CD4-positive, alpha-beta memory T cell (primary cell): ENCODE measurements at places on chromosomes 13 and 19. TPM values are rescaled to one million over a fixed set of nuclear protein-coding genes. Genes with fewer than 3 reads are reported as not detected.

GRCh38 chr13:45456196-45456972, 8.4 kb upstream of the COG3 start:
- H3K4me1 ChIP-seq: no peaks in the 10 kb centered on the region
- H3K4me3 ChIP-seq: no peak overlapping the region
- H3K27ac ChIP-seq: no peak overlapping the region
- H3K27me3 ChIP-seq: no peaks in the 10 kb centered on the region
- DNase-seq: no peak
- H3K36me3 ChIP-seq: no peaks in the 10 kb centered on the region

DNA sequence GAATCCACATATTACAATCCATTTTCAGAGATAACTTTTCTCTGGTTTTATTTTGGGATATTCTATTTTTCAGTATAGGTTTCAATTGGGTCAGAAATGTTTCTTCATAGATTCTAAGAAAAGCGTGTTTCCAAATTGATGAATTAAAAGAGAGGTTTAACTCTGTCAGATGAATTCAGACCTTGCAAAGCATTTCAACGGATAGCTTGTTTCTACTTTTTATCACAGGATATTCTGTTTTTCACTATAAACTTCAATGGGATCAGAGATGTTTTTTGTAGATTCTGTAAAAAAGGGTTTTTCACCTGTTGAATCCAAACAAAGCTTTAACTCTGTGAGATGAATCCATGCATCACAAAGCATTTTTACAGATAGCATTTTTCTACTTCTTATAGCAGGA, 1498.1 kb downstream of the UQCRFS1 start:
- H3K4me3 ChIP-seq: no peak overlapping the region
- DNase-seq: no peak
- H3K36me3 ChIP-seq: no peaks in the 10 kb centered on the region
- no peak overlapping the region for H3K27ac ChIP-seq

DNA sequence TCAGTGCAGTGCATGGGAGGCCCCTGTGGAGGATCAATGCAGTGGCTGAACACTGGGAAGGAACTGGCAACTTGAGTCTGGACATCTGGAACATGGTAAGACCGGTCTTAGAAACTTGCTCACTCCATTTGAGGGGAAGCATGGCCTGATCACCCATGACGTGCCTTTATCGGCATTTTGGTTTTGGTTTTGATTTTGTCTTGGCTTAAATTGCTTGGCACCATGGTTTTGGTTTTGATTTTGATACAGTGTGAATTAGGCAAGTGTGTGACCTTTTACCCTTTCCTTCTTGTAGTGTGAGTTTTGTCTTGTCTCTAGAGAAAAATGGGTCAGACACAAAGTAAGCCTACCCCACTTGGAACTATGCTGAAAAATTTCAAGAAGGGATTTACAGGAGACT, 77.3 kb downstream of the ZNF486 start:
- H3K36me3 ChIP-seq: no peaks in the 10 kb centered on the region
- H3K27me3 ChIP-seq: no peaks in the 10 kb centered on the region
- peak overlapping the region; percentile 11 for H3K4me3 ChIP-seq
- H3K27ac ChIP-seq: no peak overlapping the region
- DNase-seq: peak; percentile 26

GRCh38 chr13:59744747-59745391, 418.9 kb downstream of the DIAPH3 start:
- H3K4me3 ChIP-seq: no peak overlapping the region
- no peaks in the 10 kb centered on the region for H3K27me3 ChIP-seq
- H3K27ac ChIP-seq: no peak overlapping the region
- no peaks in the 10 kb centered on the region for H3K4me1 ChIP-seq

DNA sequence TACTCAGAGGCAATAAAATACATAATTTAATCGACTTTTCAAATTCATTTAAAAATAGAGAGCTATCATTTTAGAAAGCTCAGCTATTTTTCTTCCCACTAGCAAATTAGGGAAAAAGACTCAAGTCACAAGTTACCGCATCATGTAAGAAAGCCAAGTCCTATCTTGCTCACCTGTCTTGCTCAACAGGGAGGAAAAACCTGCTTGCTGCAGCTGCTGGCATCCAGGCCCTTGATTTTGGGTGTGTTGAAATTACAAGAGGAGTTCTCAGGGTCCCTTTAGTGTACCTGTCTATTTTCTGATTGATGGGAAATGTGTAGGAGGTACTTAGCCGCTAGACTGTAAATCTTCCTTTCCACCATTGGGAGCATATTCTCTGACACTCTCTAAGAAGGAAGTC, 22.2 kb downstream of the SLC10A2 start:
- H3K4me3 ChIP-seq: no peak overlapping the region
- H3K4me1 ChIP-seq: no peaks in the 10 kb centered on the region
- no peak overlapping the region for H3K27ac ChIP-seq
- DNase-seq: no peak
- no peaks in the 10 kb centered on the region for H3K36me3 ChIP-seq

GRCh38 chr19:4316956-4317355, 12.6 kb downstream of the FSD1 start:
- H3K4me1 ChIP-seq: no peaks in the 10 kb centered on the region
- no peak overlapping the region for H3K27ac ChIP-seq
- no peaks in the 10 kb centered on the region for H3K36me3 ChIP-seq
- DNase-seq: no peak
- H3K27me3 ChIP-seq: no peaks in the 10 kb centered on the region

DNA sequence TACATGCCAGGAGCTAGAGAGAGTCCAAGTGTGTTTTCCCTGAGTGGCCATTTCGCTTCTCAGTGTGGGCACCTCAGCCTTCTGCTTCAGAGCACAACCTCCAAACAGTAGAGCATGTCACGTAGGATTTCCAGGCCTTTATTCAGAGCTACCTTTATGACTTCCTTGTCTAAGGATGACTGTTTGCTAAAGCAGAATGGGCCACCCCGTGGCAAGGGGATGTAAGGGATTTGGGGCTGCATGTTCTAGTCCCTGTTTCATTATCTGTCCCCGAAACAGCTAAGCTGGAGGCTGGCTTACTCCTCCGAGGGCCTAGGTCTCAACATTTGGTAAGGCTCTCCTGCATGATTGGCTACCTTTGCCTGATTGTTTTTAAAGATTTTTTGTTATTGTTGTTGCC, 6.0 kb downstream of the RNASEH2B start:
- no peak overlapping the region for H3K27ac ChIP-seq
- peaks cover 74% of the 10 kb centered on the region for H3K4me1 ChIP-seq

GRCh38 chr13:32016631-32017030, 14.9 kb upstream of the FRY start:
- no peaks in the 10 kb centered on the region for H3K36me3 ChIP-seq
- no peak overlapping the region for H3K4me3 ChIP-seq
- DNase-seq: no peak
- H3K27ac ChIP-seq: no peak overlapping the region
- H3K27me3 ChIP-seq: no peaks in the 10 kb centered on the region

Gene ZNF547
- 10.8 TPM for total RNA-seq

Gene C13orf46
- 14.2 TPM for total RNA-seq

- no peak overlapping the region for H3K4me3 ChIP-seq
- H3K27me3 ChIP-seq: no peaks in the 10 kb centered on the region
- no peaks in the 10 kb centered on the region for H3K36me3 ChIP-seq
- no peaks in the 10 kb centered on the region for H3K4me1 ChIP-seq
These were observed 6.7 kb downstream of the SIGLEC11 start for GRCh38 chr19:49954092-49954829.

- peak; percentile 21 for DNase-seq
- H3K4me1 ChIP-seq: peaks cover 30% of the 10 kb centered on the region
These were observed 838 bp upstream of the MYADM start for GRCh38 chr19:53866865-53867224.

Gene ZNF557
- 33.2 TPM for total RNA-seq

Gene MEF2B
- 5.2 TPM for total RNA-seq

DNA sequence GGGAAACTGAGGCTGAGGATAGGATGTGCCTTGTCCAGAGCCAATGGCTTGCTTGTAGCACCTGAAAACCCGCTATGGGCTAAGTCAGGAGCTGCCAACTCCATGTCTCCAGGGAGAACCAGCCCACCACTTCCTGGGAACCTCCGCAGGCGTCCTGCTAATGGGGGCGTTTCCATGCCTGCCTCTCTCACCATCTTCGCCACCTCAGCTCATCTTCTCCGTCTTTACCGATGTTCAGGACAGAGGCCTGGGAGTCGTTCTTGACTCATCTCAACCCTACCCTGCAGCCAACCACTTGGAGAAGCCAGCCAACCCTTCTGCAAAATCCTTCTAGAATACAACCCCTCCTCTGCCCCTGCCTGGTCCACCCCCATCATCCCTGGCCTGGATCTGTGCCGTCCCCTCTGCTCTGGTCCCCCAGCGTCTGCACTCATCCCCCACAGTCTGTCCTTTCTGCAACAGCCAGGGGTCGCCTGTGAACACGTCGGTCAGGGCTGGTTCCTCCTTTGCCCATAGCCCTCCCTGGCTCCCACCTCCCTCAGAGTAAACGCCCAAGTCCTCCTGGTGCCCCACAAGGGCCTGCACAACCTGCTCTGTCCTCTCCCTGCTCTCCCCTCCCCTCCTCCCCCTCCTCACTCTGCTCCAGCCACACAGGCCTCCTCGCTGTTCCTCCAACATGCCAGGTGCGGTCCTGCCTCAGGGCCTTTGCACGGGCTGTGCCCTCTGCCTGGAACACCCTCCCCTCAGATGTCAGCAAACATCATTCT, 31.0 kb downstream of the PTPRS start:
- H3K27ac ChIP-seq: no peak overlapping the region
- no peaks in the 10 kb centered on the region for H3K36me3 ChIP-seq
- DNase-seq: no peak

DNA sequence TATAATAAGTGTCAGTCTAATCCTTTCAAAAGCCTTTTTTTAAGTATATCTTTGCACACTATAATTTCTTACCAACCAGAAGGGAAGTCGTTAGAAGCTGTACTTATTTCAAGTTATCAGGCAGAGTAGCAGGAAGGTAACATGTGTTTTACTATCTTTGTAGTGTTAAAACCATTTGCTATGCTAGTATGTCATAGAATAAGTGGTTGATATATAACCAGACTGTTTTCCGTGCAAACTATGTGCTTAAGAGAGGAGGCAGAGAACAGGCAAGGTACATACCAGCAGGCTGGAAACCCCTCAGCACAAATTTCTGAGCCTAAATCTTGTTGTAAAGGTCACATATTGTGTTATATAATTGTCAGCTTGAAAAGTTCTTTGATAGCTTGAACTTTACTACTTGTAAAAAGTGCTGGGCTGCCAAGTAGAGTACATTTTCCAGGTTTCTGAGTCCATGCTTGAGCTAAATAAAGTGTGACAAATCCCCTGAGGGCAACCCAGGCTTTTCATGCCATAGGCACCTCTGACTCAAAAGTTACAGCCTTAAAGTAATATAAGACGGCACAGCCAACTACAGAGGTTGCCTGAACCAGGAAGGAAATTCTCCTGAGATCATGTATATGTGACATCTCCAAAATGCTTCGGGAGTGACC, 1297.4 kb downstream of the PCDH9 start:
- no peaks in the 10 kb centered on the region for H3K27me3 ChIP-seq
- H3K36me3 ChIP-seq: no peaks in the 10 kb centered on the region
- no peak overlapping the region for H3K4me3 ChIP-seq
- no peak overlapping the region for H3K27ac ChIP-seq
- no peaks in the 10 kb centered on the region for H3K4me1 ChIP-seq

DNA sequence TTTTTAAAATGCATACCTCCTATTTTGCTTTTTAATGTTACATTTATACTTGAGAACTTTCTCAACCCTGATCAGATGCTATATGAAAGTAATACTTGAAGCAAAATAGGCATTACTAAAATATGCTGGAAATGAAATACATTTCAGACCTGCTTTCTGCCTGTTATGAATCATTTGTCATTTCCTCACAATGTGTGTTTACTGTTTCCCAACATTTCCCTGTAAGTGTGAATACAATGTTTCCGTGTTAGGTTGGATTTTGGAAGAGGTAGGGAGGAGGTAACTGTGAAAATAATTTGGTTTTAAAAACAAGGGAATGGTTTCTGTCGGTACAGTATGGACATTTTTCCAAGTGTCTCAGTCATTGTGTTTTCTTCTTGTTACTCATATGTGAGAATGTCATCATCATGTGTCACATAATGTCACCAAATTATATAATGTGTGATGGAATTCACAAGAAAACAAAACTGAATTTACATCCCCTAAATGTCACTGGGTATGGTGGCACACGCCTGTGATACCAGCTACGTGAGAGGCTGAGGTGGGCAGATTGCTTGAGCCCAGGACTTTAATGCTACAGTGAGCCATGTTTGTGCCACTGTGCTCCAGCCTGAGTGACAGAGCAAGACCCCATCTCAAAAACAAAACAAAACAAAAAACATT, 43.0 kb downstream of the ZAR1L start:
- no peak for DNase-seq
- H3K27ac ChIP-seq: no peak overlapping the region
- H3K4me1 ChIP-seq: no peaks in the 10 kb centered on the region
- H3K36me3 ChIP-seq: no peaks in the 10 kb centered on the region
- H3K27me3 ChIP-seq: no peaks in the 10 kb centered on the region

GRCh38 chr19:54282686-54283470, 2.0 kb upstream of the LILRB2 start:
- no peaks in the 10 kb centered on the region for H3K4me1 ChIP-seq
- no peaks in the 10 kb centered on the region for H3K36me3 ChIP-seq
- H3K27ac ChIP-seq: no peak overlapping the region

Gene NRTN
- total RNA-seq: 0.91 TPM

Gene ATP1A3
- 3.5 TPM for total RNA-seq

GRCh38 chr13:31385540-31385939, 185.8 kb downstream of the B3GLCT start:
- no peaks in the 10 kb centered on the region for H3K27me3 ChIP-seq
- H3K36me3 ChIP-seq: no peaks in the 10 kb centered on the region
- no peaks in the 10 kb centered on the region for H3K4me1 ChIP-seq
- no peak overlapping the region for H3K27ac ChIP-seq

Gene OR7A5
- not detected for total RNA-seq

DNA sequence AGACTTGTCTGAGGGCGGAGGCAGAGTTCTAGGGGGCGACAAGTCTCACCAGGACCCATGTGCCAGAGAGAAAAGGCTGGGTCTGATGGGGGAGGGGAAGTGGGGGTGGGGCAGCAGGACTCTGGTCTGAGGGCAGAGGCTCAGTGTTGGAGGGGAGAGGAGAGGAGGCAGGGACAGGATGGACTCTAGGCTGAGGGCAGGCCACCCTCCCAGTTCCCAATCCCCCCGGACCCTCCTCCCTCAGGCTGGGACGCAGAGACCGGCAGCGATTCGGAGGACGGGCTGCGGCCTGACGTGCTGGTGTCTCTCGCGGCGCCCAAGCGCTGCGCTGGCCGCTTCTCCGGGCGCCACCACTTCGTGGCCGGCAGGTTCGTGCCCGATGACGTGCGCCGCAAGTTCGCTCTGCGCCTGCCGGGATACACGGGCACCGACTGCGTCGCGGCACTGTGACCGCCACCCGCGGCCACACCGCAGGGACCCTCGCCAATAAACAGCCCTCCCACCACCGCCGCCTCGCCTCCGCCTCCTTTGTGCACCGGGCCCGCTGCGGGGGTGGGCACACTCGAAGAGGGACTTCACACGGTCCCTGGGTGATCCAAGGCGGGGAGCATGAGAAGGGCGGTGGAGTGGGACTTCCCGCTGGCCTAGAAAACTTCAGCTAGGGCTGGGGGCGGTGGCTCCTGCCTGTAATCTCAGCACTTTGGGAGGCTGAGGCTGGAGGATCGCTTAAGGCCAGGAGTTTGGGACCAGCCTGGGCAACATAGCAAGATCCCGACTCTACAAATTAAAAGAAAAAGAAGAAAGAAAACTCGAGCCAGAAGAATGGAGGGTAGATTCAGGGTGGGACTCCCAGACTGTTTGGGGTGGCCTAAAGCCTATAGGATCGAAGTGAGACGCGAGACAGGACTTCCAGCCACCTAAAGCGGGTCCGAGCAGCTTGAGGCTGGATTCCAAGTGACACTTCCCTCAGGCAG, 703 bp upstream of the CILP2 start:
- H3K36me3 ChIP-seq: no peaks in the 10 kb centered on the region
- H3K4me3 ChIP-seq: no peak overlapping the region
- H3K27me3 ChIP-seq: no peaks in the 10 kb centered on the region
- peak overlapping the region; percentile 21 for H3K27ac ChIP-seq
- H3K4me1 ChIP-seq: peaks cover 34% of the 10 kb centered on the region
